GM12878 (cell line): ENCODE measurements at places on chromosomes 12 and 14. TPM values are rescaled to one million over a fixed set of nuclear protein-coding genes. Genes with fewer than 3 reads are reported as not detected.

DNA sequence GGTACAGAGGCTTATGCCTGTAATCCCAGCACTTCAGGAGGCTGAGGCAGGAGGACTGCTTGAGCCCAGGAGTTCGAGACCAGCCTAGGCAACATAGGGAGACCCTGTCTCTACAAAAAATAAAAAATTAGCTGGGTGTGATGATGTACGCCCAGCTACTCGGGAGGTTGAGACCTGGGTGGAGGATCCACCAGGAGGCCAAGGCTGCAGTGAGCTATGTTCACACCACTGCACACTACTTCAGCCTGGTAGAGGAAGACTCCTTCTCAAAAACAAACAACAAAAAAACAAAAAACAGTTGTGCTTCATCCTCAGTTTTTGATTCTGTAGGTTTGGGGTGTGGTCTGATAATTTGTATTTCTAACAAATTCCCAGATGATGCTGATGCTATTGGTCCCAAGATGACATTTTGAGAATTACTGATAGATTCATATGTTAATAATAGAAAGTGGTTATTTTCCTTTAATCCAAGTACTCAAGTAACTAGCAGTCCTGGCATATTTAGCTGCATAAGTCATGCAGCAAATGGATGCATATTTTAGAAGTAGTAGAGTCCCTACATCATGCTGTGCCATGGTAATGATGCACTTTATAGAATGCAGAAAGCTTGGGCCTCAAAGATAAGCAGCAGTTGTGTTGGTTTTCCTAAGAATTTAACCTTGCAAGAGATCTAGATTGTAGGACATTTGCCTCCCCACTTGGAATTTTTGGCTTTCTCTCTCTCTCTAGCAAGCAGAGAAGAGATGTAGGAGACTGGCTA, 76.1 kb upstream of the PAWR start:
- DNase-seq: no peak

- DNase-seq: no peak
These were observed 181.7 kb downstream of the ALG10 start for GRCh38 chr12:34203866-34204620.

Gene LRRC10
- total RNA-seq: not detected in 2 replicates

- DNase-seq: no peak
These were observed 1.8 kb upstream of the PARP2 start for GRCh38 chr14:20341646-20342045.
